Activated naive CD4-positive, alpha-beta T cell treated with Interleukin-2 at 50 U/mL for 16 hours (primary cell): ENCODE measurements at places on chromosomes 16 and 17.

- no peak for DNase-seq
These were observed 2.6 kb downstream of the COG4 start for GRCh38 chr16:70520612-70521297.

DNA sequence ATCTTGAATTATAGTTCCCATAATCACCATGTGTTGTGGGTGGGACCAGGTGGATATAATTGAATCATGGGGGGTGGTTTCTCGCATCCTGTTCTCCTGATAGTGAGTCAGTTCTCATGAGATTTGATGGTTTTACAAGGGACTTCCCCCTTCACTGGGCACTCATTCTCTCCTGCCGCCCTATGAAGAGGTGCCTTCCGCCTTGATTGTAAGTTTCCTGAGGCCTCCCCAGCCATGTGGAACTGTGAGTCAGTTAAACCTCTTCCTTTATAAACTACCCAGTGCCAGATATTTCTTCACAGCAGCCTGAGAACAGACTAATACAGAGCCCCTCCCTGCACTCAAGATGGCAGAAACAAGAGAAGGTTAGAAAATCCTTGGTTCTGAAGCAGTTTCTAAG is 26.4 kb downstream of the LDAF1 start:
- peak; percentile 30 for DNase-seq

DNA sequence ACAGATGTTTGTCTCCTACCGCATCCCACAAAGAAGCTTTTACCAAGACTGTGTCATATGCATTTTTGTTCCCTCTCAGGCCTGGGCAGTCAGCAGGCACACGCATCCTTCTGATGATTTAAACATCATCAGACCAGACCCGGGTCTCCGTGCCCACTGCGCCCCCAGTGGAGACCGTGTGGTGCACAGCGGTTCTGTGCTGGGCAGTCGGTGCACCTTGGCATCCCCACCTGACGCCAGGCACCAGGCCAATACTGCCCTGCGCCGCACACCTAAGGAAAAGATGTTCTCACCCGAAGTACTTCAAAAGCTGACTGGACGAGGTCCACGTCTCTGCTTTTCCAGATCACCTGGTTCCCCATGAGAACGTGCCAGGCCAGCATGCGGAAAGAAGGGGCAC is 10.6 kb upstream of the PLD6 start:
- no peak for DNase-seq

DNA sequence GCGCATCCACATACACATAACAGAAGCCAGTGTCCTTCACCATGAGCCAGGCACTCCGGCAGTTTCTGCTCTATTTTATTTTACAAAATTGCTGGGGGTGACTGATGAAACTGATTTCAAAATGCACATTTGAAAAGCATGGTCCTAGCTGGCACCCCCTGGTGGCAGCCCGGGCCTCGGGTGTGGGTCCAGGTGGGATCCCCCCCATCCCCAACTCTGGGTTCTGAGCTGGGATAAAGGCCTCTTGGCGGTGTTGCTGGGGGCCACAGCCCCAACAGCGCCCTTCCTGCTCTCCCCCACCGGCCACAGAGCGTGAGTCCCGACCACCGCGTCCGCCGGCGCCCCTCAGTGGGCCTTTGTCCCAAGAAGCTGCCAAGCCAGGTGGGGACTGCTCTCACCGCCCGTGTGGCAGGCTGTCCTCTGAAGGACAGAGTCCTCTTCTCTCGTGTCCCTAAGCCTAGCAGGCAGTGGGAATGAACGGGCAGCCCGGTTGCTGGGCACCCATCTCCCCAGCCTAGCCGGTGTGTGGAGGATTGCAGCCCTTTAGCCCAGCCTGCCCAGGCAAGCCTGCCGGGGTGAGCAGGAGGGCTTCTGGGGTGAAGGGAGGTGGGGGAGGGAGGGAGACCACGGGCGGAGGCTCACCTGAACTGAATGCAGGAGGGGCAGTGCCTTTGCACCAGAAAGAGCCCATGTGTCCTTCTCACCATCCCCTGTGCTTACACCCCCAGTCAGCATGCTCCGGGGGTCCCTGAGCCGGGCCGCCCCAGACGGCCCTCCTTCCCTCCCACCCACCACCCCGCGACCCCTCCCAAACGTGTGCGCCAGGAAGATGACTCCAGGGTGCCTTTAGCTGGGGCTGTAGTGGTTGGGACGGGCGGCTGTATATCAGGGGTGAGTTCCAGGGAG is 898 bp downstream of the SNAI3 start:
- peak; percentile 73 for DNase-seq

- peak; percentile 52 for DNase-seq
These were observed 270.7 kb downstream of the NTN1 start for GRCh38 chr17:9291912-9292560.

DNA sequence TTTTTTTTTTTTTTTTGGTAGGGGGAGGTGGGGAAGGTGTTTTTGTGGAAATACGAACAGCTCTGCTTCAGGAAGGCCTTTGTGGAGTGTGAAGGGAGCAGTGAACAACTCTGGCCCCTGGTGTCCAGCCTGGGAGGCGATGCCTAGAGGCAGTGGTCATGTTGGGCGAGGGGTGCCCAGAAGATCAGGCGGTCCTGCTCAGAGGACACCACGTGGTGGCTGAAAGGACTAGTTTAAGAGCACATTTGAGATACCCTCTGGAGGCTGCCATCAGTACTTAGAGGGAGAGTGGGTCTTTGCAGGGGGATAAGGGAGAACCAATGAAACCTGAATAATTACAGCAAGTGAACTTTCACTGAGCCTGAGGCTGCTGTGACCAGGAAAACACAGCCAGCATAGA is 40.1 kb upstream of the RHOT1 start:
- no peak for DNase-seq

GRCh38 chr17:78557598-78558039 is 19.6 kb downstream of the DNAH17 start:
- DNase-seq: no peak
